LHCN-M2 (cell line): ENCODE measurements at places on chromosomes 4 and X. TPM values are rescaled to one million over a fixed set of nuclear protein-coding genes. Genes with fewer than 3 reads are reported as not detected.

RIPPLY1 gene
- total RNA-seq = not detected in 2 replicates

PRR32 gene
- total RNA-seq = not detected in 2 replicates

ANKRD50 gene
- 13.0 and 16.3 TPM in 2 replicates for total RNA-seq

DCAF12L1 gene
- not detected in 2 replicates for total RNA-seq

CT45A5 gene
- total RNA-seq = not detected in 2 replicates

GRCh38 chr4:76539979-76540378, 105.0 kb downstream of the SHROOM3 start:
- DNase-seq = no peak

GRCh38 chr4:140302151-140302859, 71.1 kb upstream of the SCOC start:
- no peak for DNase-seq

DNA sequence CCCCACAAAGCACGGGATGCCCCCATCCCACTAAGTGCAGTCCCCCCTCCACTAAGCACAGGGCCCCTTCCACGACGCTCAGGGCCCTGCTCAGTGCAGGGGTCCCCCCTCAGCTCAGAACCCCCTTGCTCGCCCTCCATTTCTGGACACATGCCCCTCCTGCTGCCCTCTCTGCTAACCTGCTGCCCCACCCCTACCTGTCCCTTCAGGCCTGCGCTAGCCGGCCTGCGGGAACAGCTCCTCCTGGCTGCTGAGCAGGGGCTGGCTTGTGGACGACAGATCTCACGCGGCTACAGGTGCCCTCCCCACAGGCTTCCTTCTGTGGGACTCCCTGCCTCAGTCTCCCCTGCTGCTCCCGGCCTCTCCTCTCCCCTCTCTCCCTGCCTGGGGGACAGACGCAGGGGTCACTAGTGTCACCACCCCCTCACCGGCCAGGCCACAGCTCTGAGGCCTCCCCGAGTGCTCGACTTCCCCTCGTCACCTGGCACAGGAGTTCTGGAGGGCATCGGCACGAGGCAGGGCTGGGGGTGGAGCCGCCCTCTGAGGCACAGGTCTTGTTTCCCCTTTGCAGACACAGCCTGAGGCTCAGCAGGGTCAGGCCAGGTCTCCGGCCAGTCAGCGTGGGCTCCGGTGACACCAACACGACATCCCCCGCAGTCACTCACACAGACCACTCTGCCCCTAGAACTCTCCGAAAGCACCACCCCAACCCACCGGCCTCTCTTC, 21.6 kb downstream of the GAK start:
- no peak for DNase-seq

GRCh38 chrX:123918106-123918721, 43.3 kb upstream of the STAG2 start:
- DNase-seq = no peak

DNA sequence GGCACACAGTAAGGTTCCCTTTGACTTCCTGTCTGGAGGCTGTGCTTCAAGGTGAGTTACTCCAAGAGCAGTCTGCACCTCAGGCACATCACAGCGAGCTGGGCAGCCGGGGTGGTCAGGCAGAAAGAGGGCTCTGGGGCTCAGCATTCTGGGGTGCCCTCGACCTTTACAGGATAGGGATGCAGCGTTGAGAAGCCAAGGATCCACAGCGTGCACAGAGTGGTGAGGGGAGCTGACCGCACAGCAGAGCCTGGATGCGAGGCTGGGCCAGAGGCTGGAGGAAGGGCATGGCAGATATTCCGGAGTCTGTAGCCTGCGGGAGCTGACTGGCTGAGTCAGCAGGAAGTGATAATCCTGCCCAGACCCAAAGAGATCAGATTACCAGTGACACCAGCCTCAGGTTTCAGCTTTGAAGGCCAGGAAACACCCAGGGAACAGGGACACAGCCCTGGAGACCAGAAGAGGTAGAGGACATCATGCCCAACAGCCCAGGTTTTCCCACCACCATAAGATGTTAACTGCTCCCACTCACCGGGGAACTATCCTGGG, 38.4 kb upstream of the PDLIM3 start:
- DNase-seq = peak; percentile 99

- no peak for DNase-seq
Observed at GRCh38 chr4:182261651-182262223, 18.5 kb downstream of the TENM3 start.

DNA sequence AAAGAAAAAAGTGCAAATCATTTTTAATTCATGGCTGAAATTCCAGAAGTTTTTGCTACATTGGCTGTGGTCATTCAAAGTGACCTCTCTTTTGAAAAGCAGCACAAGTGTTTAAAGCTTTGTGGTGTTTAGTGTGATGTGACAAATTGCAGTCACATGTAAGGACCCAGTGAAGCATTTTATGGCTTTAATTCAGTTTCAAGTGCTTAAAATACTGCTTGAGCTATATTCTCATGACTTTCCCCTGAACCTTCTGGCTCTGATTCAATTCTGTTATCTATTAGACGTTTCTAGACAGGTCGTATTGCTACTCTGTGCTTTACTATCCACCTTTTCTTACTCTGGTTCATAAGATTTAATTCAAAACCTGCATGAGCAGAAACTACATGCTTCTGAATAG, 105.8 kb downstream of the FAT4 start:
- DNase-seq = no peak
